Aorta (tissue), 5 donors: ENCODE measurements at places on chromosomes 4 and X. TPM values are rescaled to one million over a fixed set of nuclear protein-coding genes. Genes with fewer than 3 reads are reported as not detected.

GRCh38 chrX:101365301-101365795 lies 16.8 kb upstream of the TIMM8A start:
- H3K4me1 ChIP-seq, result no peaks in the 10 kb centered on the region
- H3K4me3 ChIP-seq, result no peak overlapping the region
- no peaks in the 10 kb centered on the region for H3K36me3 ChIP-seq
- no peak for DNase-seq

GRCh38 chr4:185470501-185471195 lies 885 bp downstream of the CCDC110 start:
- no peaks in the 10 kb centered on the region for H3K4me1 ChIP-seq
- H3K4me3 ChIP-seq, result peak overlapping the region; percentile 87
- peak; percentile 68 for DNase-seq
- H3K36me3 ChIP-seq, result no peaks in the 10 kb centered on the region

DNA sequence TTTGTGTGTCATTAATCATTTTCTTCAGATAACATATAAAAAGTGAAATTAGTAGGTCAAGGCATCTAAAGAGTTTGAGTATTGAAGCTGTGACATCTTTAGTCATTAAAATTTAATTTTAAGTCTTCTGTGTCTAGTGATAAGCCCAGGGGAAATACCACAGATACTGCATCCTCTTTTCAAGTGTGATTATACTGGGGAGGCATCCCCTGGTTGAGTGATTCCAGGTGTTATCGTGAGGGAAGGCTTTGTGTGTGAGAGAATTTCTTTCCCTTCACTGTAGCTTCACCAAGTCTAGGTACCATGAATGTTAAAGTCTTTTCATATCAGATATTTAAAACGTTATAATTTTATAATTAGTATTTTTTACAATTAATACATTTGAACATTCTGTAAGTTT lies 193.4 kb downstream of the FRAS1 start:
- no peaks in the 10 kb centered on the region for H3K27me3 ChIP-seq
- H3K4me3 ChIP-seq, result no peak overlapping the region
- no peak overlapping the region for H3K27ac ChIP-seq

The HSPA4L gene
- 17.7 TPM for total RNA-seq

- peak overlapping the region; percentile 38 for H3K4me3 ChIP-seq
- peak overlapping the region; percentile 7 for H3K27ac ChIP-seq
- H3K4me1 ChIP-seq, result peaks cover 11% of the 10 kb centered on the region
Observed at GRCh38 chr4:16224264-16225166, 1.8 kb downstream of the TAPT1 start.

DNA sequence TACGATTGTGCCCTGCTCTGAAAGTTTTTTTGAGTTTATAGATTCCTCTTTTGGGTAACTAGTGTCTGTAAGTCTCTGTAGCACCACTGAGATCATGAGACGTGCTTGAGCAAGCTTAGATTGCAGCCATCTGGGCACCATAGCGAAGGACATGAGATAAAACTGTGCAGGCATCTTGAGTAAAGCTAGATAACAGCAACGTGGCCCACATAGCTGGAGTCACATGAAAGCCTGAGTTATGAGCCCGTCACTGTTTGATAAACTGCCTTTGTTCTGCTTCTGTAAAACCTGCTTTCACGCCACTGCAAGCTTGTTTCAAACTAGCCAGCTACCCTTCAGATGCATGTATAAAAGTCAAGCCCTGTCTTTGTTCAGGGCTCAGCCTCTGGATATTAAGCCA lies 359.1 kb upstream of the CXorf51A start:
- no peaks in the 10 kb centered on the region for H3K4me1 ChIP-seq
- no peak overlapping the region for H3K4me3 ChIP-seq
- DNase-seq, result no peak
- no peaks in the 10 kb centered on the region for H3K36me3 ChIP-seq
- no peaks in the 10 kb centered on the region for H3K27me3 ChIP-seq

DNA sequence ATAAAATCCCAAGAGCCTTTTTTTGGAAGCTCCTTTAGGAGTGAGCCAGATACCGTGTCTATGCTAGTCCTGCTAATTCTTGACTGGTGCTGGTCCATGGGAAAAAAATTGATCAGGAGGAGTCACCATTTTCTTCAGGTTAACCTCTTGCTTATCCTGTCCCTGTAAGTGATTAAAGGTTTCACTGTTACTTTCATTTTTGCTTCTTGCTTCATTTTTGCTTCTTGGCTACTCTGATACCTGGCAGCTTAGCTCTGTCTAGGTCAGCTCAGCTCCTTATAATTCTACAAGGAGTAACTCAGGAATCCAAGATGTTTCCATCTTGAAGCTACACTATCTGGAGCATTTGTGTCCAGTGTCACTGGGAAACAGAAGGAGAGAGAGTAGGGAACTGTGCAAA lies 45.7 kb downstream of the AFM start:
- no peaks in the 10 kb centered on the region for H3K27me3 ChIP-seq
- H3K4me3 ChIP-seq, result no peak overlapping the region
- no peak for DNase-seq
- no peaks in the 10 kb centered on the region for H3K36me3 ChIP-seq

The KLF8 gene
- total RNA-seq, result 28.3 TPM

DNA sequence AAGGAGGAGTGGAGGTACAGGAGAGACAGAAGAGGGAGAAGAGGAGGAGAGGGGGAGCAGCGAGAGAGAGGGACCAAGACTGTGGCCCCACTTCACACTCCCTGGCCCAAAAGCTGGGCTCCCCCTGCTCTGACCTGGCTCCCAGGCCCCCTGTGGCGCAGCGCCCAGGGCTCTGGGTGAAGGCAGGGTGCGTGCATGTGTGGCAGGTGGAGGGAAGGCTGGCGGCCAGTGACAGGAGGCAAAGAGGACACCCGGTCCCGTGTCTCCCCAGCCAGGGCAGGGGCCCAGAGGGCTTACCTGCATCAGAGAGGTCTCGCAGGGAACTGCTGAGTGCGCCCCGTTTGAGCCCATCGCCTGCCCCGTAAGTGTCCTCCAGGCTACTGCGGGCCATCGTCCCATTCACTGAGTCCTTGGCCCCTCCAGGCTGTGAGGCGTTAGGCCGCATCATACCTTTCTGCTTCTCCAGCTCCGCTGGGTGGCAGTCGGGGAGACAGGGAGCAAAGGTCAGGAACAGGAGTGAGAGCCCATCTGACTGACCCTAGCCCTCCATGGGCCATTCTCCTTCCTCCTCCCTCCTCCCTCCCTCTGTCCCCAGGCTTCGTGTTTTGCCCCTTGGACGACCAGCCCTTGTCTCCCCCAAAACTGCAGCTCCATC lies 11.1 kb upstream of the KDM5C start:
- H3K4me3 ChIP-seq, result no peak overlapping the region
- no peak for DNase-seq
- H3K27ac ChIP-seq, result no peak overlapping the region
- no peaks in the 10 kb centered on the region for H3K36me3 ChIP-seq
- H3K4me1 ChIP-seq, result no peaks in the 10 kb centered on the region

GRCh38 chrX:11109968-11110367 lies 1.2 kb upstream of the HCCS start:
- H3K4me1 ChIP-seq, result no peaks in the 10 kb centered on the region
- no peaks in the 10 kb centered on the region for H3K36me3 ChIP-seq
- no peak overlapping the region for H3K4me3 ChIP-seq
- no peak for DNase-seq
- H3K27ac ChIP-seq, result no peak overlapping the region
- H3K27me3 ChIP-seq, result no peaks in the 10 kb centered on the region
